Neural progenitor cell (in vitro differentiated cells): ENCODE measurements at places on chromosomes 4 and X.

DNA sequence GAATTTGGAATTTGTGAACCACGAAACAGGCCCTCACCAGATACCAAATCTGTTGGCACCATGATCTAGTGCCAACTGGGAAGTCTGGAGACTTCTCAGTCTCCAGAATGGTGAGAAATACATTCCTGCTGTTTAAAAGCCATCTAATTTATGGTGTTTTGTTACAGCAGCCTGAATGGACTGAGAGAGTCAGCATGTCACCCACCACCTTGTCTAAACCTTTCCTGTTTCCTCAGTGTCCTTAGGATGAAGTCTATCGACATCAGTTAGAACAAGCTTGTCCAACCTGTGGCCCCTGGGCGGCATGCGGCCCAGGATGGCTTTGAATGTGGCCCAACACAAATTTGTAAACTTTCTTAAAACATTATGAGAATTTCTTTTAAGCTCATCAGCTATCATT is 42.1 kb downstream of the FREM3 start:
- H3K27me3 ChIP-seq = no peaks in the 10 kb centered on the region
- H3K4me3 ChIP-seq = no peak overlapping the region
- no peaks in the 10 kb centered on the region for H3K36me3 ChIP-seq
- no peak for DNase-seq
- no peaks in the 10 kb centered on the region for H3K4me1 ChIP-seq

DNA sequence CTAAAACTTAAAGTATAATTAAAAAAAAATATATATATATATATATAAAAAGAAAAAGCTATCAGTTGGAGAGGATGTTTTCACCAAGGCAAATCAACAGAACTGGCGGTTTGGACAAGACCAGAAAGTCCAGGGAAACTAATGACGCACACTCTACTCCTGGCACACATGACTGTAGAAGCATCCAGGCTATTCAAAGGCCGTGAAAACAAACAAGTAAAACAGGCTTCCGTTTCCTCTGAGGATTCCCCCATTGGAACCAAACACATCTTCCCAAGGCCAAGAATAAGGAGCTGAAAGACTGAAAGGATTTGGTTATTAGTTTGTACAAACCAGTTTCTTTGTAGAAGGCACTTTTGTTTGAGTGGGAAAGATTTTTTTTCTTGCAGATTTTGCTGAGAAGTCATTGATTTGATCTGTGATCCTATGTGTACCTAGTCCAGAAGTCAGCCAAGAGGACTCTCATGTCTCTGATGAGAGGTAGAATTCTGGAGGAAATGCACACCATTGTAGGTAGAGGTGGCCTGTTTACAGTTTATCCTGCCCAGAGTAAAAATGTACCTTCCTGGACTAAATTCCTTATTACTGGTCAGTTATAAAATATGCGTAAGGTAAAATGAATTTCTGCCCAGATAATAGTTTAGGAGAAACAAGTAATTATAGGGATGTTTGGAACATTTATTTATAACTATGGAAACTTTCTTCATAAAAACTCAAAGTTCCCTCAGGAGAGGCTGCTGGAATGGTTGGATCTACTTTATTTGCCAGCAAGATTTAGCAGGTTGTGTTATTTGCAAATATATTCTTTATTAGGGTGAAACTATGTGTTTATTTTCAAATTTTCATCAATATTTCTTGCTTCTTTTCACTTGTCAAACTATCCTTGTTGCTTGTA is 66.5 kb downstream of the DMP1 start:
- no peaks in the 10 kb centered on the region for H3K4me1 ChIP-seq
- no peak overlapping the region for H3K4me3 ChIP-seq
- no peaks in the 10 kb centered on the region for H3K27me3 ChIP-seq
- H3K27ac ChIP-seq = no peak overlapping the region

GRCh38 chr4:83793481-83793880 is 257.6 kb downstream of the GPAT3 start:
- no peak for DNase-seq
- H3K4me3 ChIP-seq = no peak overlapping the region
- H3K4me1 ChIP-seq = no peaks in the 10 kb centered on the region
- no peak overlapping the region for H3K27ac ChIP-seq

DNA sequence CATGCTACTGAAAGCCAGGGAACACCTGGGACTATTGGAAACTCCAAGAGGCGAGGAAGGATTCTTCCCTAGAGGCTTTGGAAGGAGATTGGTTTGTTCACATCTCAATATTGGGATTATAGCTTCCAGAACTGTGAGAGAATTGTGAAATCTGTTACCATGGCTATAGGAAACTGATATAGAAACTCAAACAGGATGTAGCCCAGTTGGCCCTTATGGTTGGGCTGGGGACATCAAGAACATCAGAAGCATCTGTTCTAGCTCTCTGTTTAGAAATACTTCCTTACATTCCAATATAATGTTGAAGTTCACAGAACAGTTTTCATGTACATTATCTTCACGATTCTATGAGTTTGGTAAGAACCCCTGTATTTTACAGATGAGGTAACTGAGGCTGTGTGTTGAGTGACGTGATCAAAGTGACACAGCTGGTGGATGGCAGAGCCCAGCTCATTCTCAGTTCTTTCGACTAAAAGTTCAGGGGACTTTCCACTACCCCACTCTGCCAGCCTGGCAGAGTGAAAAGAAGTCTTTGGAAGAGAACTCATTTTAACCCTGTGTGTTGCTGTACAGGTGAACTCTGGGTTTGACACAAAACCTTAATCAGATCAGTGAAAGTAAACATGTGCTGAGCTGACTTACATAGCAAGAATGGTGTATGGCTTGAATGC is 183.0 kb downstream of the GBA3 start:
- no peak for DNase-seq
- H3K27ac ChIP-seq = no peak overlapping the region

DNA sequence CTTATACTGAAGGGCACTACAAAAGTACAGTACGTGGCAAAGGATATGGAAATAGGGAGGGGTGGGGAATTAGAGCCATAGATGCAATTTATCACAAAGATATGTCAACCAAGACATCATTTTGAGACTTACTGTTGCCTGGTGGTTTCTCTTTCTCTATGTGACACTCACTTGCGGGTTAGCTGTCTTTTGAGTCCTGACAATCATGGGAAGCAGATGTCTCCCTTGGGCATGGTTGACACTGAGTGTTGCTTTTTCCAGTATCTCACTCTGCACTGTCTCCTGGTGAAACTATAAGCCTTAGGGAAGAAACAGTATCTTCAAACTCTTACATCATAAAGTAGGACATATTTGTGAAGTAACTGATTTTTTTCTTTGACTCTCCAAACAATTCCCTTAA is 383.5 kb upstream of the LCORL start:
- no peak for DNase-seq
- H3K4me1 ChIP-seq = no peaks in the 10 kb centered on the region
- no peaks in the 10 kb centered on the region for H3K36me3 ChIP-seq
- H3K27ac ChIP-seq = no peak overlapping the region

- no peaks in the 10 kb centered on the region for H3K36me3 ChIP-seq
- H3K4me3 ChIP-seq = no peak overlapping the region
- no peaks in the 10 kb centered on the region for H3K27me3 ChIP-seq
Observed at GRCh38 chr4:26870576-26871262, 10.1 kb downstream of the STIM2 start.
